H1 (cell line): ENCODE measurements at places on chromosomes 16 and 17. TPM values are rescaled to one million over a fixed set of nuclear protein-coding genes. Genes with fewer than 3 reads are reported as not detected.

The P2RX1 gene
- 0.19 and 0.45 TPM in 2 replicates for total RNA-seq

- DNase-seq: no peak
These were observed 135.4 kb downstream of the TMEM132E start for GRCh38 chr17:34714475-34715410.

GRCh38 chr17:81142301-81143199, 22.8 kb upstream of the PVALEF start:
- peak; percentile 47 for DNase-seq

The CDK5R1 gene
- 9.9 and 10.7 TPM in 2 replicates for total RNA-seq

The KRTAP4-9 gene
- not detected in 2 replicates for total RNA-seq

DNA sequence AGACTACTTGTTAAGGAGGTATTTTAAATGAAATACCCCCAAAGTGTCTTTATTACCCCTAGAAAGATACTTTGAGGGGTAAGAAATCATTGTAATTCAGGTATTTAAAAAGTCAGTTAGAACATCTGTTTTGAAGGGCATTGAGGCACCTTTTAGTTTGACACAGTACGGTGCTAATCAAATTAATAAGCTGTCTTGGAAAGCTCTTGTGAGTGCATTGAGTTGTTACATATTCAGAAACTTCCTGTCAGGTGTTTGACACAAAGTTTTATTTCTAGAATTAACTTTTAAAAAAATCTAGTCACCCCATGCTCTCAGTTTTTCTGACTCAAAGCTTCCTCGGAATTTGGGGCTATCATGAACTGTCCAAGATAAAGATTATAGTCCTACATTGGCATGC, 4.6 kb downstream of the RBBP6 start:
- no peak for DNase-seq

DNA sequence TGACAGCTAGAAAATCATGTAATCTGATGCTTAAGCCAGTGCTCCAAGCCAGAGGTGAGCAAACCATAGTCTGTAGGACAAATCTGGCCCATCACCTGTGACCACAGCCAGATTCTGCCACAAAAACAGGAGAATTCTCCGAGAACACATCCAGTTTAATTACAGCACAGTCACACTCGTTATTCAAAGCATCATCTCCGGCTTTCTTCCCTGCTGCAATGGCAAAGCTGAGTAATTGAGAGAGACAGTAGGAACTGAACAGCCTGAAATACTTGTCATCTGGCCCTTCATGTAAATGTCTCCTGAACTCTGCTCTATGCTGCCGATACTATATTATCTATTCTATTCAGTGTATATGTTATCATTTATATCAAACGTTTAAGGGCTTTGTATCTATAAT, 121.4 kb upstream of the FOXF1 start:
- DNase-seq: no peak

The SDR42E1 gene
- total RNA-seq: not detected in 2 replicates

The NOXO1 gene
- total RNA-seq: 2.5 and 3.3 TPM in 2 replicates

- no peak for DNase-seq
These were observed 38.5 kb downstream of the SOX8 start for GRCh38 chr16:1020091-1020399.

DNA sequence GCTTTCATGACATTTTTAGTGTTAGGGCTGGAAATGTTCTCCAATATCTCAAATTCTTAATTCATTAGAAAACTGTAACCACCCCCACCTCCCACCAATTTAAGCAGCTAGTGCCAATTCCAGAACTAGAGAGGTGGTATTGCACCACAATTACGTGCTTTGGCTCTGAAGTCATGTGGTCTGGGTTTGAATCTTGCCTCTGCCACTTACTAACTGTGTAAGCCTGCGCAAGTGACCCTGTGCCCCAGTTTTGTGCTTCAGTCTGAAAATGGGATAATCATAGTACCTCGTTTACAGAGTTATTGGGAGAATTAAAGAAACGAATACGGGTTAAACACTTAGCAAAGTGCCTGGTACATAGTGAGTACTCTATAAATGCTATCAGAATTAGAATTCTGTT, 14.2 kb upstream of the MPHOSPH6 start:
- DNase-seq: no peak

DNA sequence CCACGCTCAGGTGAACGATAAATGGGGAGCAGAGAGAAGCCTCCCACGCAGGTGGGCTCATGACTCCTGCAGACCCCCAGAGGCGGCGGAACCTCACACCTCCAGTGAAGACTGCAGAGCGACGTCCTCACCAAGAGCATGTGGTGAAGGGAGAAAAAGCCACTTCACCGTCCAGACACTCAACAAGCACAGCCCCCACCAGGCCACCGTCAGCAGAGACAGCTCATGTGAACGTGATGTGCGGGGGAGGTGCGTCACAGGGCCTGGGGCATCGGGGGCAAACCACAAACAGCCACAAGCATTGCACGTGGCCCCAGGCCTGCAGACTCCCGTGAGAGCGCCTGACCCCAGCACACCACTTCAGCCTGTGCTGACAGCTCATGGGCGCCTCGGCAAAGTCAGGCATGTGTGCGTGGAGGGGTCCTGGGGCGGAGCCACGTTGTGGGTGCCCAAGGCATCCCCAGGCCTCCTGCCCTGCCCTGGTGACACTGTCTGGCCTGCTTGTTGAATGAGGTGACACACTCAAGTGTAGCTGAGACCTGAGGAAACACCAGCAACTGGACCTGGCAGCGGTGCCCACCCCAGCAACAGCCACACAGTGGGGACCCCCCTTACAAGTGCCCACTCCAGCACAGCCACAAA, 19.0 kb downstream of the LMF1 start:
- DNase-seq: no peak

DNA sequence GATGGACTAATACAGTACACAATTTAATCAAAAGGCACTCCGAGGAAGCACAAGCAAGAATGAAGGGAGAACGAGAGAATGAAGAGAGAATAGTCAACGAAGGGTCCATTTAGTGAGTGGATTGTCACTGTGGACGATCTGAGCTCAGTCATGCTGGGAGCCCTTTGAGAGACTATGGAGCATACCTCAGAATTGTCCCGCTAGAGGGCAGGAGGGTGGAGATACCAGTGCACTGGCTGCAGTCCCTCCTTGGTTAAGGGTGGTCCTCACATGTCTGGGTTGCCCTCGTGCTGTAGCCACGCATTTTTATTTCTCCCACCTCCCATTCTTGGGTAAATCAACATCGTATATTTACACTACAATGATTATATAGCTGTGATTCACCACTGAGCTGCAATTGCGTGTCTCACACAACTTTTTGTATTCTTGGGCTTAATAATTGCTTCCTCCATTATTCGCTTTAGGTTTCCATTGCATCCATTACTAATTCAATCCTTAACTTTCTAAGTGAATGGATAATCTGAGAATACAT, 33.2 kb upstream of the FAM20A start:
- no peak for DNase-seq

DNA sequence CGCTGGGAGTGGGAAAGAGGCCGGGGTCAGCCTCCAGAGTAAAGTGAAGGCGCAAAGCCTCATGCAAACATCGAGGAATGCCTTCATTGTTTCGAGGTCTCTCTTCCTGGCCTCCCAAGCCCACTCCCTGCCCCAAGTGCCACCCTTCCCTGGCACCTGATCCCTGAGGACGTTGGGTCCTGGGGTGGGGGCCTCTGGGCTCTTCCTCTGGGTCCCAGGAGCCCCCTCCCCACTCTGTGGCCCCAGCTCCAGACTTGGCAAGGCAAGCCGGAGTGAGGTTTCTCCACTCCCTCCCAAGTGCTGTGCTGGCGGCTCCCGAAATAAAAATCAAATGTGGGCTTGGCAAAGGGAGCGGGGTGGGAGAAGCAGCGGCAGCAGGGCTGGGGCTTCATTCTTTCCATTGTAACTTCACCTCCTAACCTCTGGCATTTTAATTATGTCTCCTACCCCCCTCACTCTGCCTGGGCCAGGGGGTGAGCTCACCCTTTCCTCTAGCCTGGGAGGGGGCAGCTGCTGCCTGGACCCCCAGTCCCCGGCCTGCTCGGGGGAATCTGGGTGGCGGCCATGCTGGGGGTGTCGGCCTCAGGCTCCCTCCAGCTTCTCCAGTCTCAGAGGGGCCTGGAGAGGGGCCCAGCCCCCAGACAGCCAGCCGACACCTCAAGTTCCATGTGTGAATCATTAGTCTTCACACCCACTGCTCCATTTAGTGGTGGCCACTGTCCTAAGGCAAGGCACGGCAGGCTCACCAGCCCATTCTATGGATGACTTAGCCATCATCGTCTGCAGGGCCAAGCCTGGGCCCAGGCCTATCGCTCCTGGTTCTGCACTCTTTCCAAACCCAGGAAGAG, 14.6 kb upstream of the TMEM92 start:
- no peak for DNase-seq

DNA sequence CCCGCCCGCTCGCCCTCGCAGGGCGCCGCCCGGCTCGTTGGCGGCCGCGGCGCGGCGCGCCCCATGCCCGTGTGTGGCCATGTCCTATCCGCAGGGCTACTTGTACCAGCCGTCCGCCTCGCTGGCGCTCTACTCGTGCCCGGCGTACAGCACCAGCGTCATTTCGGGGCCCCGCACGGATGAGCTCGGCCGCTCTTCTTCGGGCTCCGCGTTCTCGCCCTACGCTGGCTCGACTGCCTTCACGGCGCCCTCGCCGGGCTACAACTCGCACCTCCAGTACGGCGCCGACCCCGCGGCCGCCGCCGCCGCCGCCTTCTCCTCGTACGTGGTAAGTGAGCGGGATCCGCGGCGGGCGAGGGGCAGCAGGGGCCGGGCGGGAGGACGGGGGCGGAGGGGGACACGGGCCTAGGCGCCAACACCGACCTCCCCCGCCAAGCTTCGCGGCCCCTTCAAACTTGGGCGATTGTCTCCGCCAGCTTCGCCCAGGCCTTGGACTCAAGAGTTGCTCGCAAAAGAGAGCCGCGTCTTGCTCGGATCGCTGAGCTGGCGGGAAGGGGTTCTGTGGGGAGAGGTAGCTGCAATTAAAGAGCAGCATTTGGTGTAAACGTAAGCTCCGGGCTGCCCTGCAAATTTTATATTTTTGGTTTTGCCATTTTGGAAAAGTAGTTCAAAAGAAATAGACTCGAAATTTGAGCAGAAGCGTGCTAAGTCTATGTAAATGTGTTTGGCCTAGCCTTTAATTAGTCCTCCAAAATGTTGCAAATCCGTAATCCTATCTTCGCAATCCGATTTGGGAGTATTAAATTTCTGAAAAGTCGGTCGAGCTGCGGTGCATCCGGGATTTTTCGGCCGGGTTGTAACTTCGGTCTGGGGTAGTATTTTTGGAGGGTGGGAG, 702 bp downstream of the IRX5 start:
- DNase-seq: peak; percentile 75

DNA sequence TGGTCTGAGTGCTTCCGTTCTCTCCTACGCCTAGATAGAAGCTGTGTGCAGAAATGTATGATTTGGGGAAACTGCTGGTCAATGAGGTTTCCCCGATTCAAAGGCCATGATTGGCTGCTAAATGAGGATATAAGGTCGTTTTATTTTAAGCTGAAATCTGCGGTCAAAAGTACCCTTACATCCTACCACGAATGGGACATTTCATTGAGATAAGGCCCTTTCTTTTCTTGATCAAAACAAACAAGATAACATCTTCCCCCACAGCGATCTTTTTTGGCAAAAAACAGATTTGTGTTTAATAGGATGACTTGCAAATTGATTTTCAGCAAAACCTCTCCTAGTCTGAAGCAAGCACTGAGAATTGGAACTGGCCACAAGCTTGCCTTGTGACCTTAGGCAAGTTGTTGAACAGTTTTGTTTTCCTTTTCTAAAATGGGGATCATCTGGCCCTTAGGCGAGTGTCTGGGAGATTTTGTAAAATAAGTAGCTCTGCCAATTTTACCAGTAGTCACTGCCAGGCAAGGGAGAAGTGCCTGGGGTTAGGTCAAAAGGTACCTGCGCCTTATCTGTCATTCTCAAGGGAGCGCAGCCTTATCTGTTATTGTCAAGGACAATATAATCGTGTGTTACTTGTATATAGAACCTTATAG, 635 bp downstream of the SCPEP1 start:
- no peak for DNase-seq

The PPY gene
- total RNA-seq: not detected in 2 replicates

DNA sequence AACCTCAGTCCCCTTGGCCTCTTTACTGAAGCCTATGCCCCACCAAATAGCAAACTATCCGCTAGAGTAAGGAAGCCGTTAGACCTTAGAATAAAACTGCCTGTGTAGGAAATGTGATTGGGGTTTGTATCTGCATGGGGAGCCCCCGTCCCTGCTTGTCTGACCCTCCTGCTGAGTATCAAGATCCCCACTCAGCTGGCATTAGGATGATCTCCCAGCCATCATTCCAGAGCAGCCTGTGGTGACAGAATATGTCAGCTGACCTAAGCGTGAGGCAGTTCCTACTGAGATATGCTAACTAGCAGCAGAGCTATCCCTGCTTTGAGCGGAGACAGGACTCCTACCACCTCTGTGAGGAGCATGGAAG, 645 bp upstream of the GFOD2 start:
- no peak for DNase-seq

DNA sequence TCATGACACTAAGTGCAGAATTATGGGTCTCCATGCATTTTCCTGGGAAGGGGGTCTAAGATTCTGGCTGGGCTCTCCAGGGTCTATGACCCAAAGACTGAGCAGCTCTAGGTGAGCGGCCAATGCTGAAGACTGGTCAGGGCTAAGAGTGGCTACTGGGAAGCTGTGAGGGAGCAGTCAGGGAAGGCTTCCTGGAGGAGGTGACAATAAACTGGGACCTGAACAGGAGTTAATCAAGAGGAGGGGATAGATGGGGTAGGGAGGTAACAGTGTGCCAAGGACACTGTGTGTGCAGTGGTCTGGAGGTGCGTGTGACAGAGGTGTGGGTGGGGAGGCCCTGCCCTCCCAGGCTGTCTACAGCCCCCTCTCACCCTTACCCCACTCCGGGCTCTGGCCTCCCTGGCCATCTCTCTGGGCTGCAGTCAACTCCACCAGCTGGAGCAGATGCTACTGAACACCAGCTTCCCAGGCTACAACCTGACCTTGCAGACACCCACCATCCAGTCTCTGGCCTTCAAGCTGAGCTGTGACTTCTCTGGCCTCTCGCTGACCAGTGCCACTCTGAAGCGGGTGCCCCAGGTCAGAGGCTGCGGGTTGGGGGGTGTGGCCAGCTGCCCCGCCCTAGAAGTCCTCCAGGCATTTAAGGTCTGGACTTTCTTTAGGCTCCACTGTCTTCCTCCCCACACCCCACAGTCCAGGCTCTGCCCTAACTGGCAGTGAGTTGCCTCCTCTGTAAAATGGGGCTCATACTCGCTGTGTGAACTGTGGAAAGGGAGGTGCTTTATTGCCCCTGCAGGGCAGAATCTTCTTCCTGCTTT, 20.4 kb downstream of the ADGRG5 start:
- no peak for DNase-seq
